Uterine smooth muscle cell (primary cell): ENCODE measurements at places on chromosomes 7 and 10. TPM values are rescaled to one million over a fixed set of nuclear protein-coding genes. Genes with fewer than 3 reads are reported as not detected.

The TET1 gene
- 2.0 and 2.5 TPM in 2 replicates for total RNA-seq

The LRRD1 gene
- total RNA-seq, result 0.11 TPM in 1 of 2 replicates, not detected in the other

The MEST gene
- total RNA-seq, result 5.5 and 14.2 TPM in 2 replicates

The BNIP3 gene
- total RNA-seq, result 200 and 232 TPM in 2 replicates

The OR2A7 gene
- total RNA-seq, result 0.12 TPM in 1 of 2 replicates, not detected in the other

The AMZ1 gene
- 0.22 and 0.62 TPM in 2 replicates for total RNA-seq

The OR2A5 gene
- not detected in 2 replicates for total RNA-seq

The ANXA8L1 gene
- total RNA-seq, result 0.22 TPM in 1 of 2 replicates, not detected in the other

The CDCA7L gene
- total RNA-seq, result 64.7 and 81.7 TPM in 2 replicates

The ASZ1 gene
- total RNA-seq, result not detected in 2 replicates

The KEL gene
- total RNA-seq, result not detected in 2 replicates

The OR6V1 gene
- total RNA-seq, result not detected in 2 replicates

The RNF148 gene
- 0.66 and 1.1 TPM in 2 replicates for total RNA-seq

The SFXN2 gene
- total RNA-seq, result 5.0 and 7.0 TPM in 2 replicates

The GBF1 gene
- 28.8 and 32.1 TPM in 2 replicates for total RNA-seq

The PRR15 gene
- 0.22 and 0.87 TPM in 2 replicates for total RNA-seq

The TCF7L2 gene
- total RNA-seq, result 2.8 and 6.1 TPM in 2 replicates

The NEBL gene
- 0.12 and 0.22 TPM in 2 replicates for total RNA-seq

The ABCB4 gene
- total RNA-seq, result 0.25 and 0.44 TPM in 2 replicates

The MMP21 gene
- under 0.01 TPM in 1 of 2 replicates, not detected in the other for total RNA-seq

The SP8 gene
- not detected in 2 replicates for total RNA-seq

The TFPI2 gene
- total RNA-seq, result 380 and 620 TPM in 2 replicates

The TMEM225B gene
- 0.55 and 1.2 TPM in 2 replicates for total RNA-seq

The TUBAL3 gene
- not detected in 2 replicates for total RNA-seq

The ACBD7 gene
- 2.9 and 4.5 TPM in 2 replicates for total RNA-seq
